Nasal cavity respiratory epithelium epithelial cell of viscerocranial mucosa (primary cell): ENCODE measurements at places on chromosomes 1 and 21. TPM values are rescaled to one million over a fixed set of nuclear protein-coding genes. Genes with fewer than 3 reads are reported as not detected.

Gene S100A12
- 1.5 and 3.4 TPM in 2 replicates for total RNA-seq

Gene ST6GALNAC5
- total RNA-seq: 3.0 and 10.3 TPM in 2 replicates

Gene CD247
- total RNA-seq: 0.14 TPM in 1 of 2 replicates, not detected in the other

Gene SHE
- total RNA-seq: 0.07 TPM in 1 of 2 replicates, not detected in the other

Gene HES5
- total RNA-seq: 0.28 and 3.1 TPM in 2 replicates

Gene HUNK
- under 0.01 and 0.07 TPM in 2 replicates for total RNA-seq

Gene GJA8
- not detected in 2 replicates for total RNA-seq

Gene SYT14
- total RNA-seq: under 0.01 and 0.14 TPM in 2 replicates

Gene KRTAP6-2
- not detected in 2 replicates for total RNA-seq

Gene ANXA9
- total RNA-seq: 0.50 and 0.68 TPM in 2 replicates

Gene CRNN
- total RNA-seq: 3.8 and 24.6 TPM in 2 replicates

Gene LRRN2
- not detected in 2 replicates for total RNA-seq

Gene LAMC2
- 1,196 and 2,227 TPM in 2 replicates for total RNA-seq

Gene RNU1-1
- total RNA-seq: under 0.01 TPM in 2 replicates

Gene LCE1F
- total RNA-seq: not detected in 2 replicates

Gene TENT5C
- total RNA-seq: 0.34 and 0.36 TPM in 2 replicates

Gene ATP8B2
- 9.2 and 22.8 TPM in 2 replicates for total RNA-seq

Gene HLX
- total RNA-seq: 0.07 TPM in 1 of 2 replicates, not detected in the other

Gene LHX8
- not detected in 2 replicates for total RNA-seq

Gene LIN28A
- total RNA-seq: not detected in 2 replicates

Gene EXTL1
- under 0.01 TPM in 1 of 2 replicates, not detected in the other for total RNA-seq

Gene C1orf87
- not detected in 2 replicates for total RNA-seq

Gene SLAMF9
- total RNA-seq: 0.14 and 6.8 TPM in 2 replicates

Gene ZBTB37
- total RNA-seq: 3.8 and 5.8 TPM in 2 replicates

Gene TRAF3IP3
- not detected in 2 replicates for total RNA-seq

Gene SLC44A3
- total RNA-seq: 2.7 and 9.3 TPM in 2 replicates

Gene RGSL1
- not detected in 2 replicates for total RNA-seq

Gene BLACAT1
- 0.68 and 1.1 TPM in 2 replicates for total RNA-seq

Gene AUNIP
- total RNA-seq: 1.4 and 4.8 TPM in 2 replicates

Gene MARK1
- 10.3 and 25.3 TPM in 2 replicates for total RNA-seq

Gene RSPH1
- total RNA-seq: 0.34 and 0.36 TPM in 2 replicates

Gene MTARC1
- total RNA-seq: 3.4 and 5.7 TPM in 2 replicates

Gene KCNJ9
- total RNA-seq: under 0.01 TPM in 2 replicates

Gene PPM1J
- total RNA-seq: 2.8 and 4.1 TPM in 2 replicates

Gene PCSK9
- 11.7 and 37.3 TPM in 2 replicates for total RNA-seq

Gene C1orf94
- not detected in 2 replicates for total RNA-seq

Gene LCE6A
- not detected in 2 replicates for total RNA-seq

Gene PDZK1
- total RNA-seq: 0.21 TPM in 1 of 2 replicates, not detected in the other

Gene PAQR6
- total RNA-seq: 0.34 and 1.1 TPM in 2 replicates

Gene CDA
- total RNA-seq: 0.68 and 0.71 TPM in 2 replicates

Gene CYYR1
- 0.68 and 1.3 TPM in 2 replicates for total RNA-seq

Gene TGFB2
- 7.2 and 20.4 TPM in 2 replicates for total RNA-seq

Gene PSMA5
- total RNA-seq: 36.9 and 37.3 TPM in 2 replicates

Gene ZNF362
- 0.68 and 4.9 TPM in 2 replicates for total RNA-seq

Gene NBPF20
- total RNA-seq: 2.4 and 5.4 TPM in 2 replicates

Gene SRGAP2B
- total RNA-seq: 34.2 and 36.2 TPM in 2 replicates

Gene TSSK3
- 0.28 and 0.34 TPM in 2 replicates for total RNA-seq

Gene PADI3
- 0.68 and 12.5 TPM in 2 replicates for total RNA-seq

Gene LCE2B
- total RNA-seq: not detected in 2 replicates
